ENCODE measurements at places on chromosomes 3 and 15.

GRCh38 chr3:112377568-112378071 is 44.7 kb downstream of the CD200 start:
- DNase-seq = no peak

DNA sequence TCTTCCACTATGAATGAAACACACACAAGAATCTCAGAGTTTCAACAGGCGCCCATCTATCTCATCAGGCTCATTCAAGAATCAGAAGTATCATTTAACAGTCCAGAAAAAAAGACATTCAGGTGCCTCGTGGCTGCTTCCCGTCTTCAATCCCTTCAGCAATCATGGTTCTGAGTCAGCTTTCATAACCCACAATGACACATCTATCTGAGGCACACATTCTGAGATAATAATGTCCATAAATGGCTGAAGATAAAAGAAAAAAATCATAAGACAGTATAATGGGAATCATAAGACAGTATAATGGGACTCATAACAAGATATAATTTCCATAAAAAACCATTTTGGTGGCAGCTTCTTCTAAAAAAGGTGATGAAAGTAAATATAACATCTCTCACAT is 52.4 kb downstream of the TNIK start:
- DNase-seq = no peak

DNA sequence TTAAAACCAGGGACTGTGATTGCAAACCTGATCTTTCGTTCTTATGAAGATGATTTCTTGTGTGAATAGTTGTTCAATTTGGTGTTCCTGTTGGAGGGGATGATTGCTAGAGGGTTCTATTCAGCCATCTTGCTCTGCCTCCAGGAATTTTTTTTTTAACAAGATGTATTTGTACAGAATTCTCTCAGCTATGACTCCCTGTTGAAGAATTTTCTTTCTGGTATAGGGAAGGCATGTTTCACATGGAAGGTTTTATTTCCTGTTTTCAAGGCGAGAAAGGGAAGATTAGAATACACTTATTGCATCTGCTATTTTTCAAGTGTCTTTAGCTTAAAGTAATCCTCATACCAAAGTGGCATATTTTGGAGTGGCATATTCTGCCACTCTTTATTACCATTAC is 5.6 kb upstream of the LRRC34 start:
- DNase-seq = no peak

GRCh38 chr3:72242326-72242725 is 457.4 kb upstream of the PROK2 start:
- DNase-seq = no peak

DNA sequence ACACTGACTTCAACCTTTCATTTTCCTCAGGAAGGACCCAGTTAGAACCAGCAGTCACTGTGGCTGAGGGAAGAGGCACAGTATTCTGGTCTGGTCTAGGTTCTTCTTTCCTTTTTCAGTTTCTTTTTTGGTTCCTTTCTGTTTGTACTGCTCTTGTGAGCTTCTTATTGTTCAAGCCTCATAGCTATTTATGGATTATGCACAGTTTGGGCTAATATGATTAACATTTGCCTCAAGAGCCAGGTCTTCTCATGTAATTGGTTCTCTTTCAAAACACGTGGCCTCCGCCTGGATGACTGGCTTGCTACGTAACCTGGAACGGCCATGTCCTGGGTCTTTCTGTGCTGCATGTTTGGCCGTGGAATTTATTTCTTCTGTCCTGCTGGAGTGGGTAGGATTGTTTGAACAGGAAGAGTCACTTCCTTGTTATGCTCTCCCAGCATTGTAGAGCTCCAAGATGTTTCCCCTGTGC is 43.3 kb downstream of the RBMS3 start:
- no peak for DNase-seq

GRCh38 chr15:99250001-99250400 is 620 bp upstream of the TTC23 start:
- peak; percentile 8 for DNase-seq

GRCh38 chr15:87604857-87605446 is 651.6 kb downstream of the NTRK3 start:
- DNase-seq = no peak

DNA sequence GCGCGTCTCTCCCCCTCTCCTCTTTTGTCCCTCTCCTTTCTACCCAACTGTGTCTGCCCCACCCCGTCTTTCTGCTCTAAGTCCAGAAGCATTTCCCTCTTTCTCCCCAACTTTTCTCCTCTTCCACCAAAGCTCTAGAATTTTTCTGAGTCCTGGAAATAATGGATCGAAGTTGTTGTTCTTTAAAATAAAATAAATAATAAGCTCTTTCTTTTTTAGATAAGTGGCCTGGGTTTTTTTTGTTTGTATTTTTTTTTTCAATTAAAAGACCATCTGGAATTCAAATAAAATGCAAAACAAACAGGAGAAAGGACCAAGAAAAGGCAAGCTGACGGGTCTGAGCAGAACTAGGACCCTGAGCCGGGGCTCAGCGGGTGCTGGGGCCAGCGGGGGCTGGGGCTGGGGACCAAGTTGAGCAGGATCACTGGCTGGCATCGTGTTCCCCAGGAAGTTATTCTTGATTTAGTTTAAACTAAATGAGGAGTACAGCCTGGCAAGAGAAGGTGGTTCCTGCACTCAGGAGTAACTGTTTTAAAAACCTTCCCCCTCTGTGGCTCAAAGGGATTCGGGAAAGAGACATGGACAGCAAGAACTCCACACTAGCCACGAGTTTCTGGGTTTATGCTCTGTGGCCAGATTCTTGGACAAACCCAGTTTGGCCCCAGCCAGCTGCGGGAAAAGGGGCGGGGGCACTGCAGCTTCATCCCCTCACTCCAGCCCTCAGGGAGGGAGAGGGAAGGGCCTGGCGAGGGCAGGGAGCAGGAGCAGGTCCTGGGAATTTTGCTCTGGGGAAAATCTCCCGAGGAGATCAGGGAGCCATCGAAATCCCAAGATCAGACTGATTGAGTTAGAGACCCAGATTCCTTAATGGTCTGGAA is 8.4 kb downstream of the GATA2 start:
- DNase-seq = no peak

DNA sequence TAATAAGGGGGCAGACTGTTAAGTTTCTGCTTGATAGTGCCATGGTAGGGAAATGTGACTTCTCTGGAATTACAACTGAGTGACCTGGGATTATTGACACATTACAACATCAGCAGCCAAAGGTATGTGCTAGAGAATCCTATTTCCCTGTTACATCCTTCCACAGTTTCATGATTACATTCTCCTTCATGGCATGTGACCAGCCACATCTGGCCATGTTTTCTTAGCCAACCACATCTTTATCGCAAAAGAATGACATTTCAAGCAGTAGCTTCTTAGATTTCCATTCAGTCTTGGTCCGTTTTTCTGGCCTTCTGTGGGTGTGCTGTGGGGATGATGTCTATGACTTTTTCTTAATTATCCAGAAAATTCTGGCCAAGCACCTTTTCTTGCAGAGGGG is 45.4 kb upstream of the CTDSPL start:
- no peak for DNase-seq

DNA sequence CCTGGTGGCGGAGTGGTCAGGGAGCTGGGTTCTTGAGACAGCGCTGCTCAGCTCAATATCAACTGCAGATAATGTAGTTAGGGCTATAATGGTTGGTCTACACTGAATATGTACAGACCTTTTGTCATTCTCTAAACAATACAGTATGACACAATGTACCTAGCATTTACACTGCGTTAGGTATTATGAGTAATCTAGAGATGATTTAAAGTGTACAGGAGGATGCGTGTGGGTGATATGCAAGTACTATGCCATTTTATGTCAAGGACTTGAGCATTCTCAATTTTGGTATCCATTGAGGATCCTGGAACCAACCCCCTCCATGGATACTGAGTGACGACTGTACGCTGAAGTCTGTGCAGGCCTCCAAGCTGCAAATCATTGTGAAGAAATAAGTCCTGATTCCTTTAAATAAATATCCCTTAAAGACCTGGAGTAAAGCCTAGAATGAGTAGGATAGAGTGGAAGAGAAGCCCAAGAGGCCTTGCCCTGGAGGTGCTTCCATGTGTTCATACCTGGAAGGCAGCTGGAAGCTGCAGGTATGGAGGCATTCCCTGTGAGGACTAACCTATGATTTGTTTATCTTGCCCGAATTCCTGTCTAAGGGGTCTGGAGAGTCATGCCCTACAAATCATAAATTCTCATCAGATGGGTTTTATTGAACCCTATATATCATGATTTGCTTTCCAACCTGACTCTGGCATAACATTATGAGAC is 15.7 kb upstream of the RTP1 start:
- no peak for DNase-seq

DNA sequence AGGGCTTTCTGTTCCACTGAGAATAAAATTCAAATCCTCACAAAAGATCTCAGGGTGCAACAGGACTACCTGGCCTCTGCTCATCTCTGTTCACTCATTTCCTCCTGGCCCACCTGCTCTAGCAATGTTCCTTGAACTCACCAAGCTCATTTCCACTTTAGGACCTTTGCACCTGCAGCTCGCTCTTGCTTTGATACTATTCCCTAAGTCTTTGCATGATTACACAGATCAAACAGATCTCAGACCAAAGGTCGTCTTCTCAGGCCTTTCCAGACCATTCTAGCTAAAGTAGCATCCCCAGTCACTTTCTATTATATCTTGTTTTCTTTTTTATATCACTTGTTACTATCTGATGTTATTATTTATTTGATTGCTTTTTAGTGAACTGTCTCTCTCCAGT is 54.7 kb downstream of the B3GNT5 start:
- no peak for DNase-seq

GRCh38 chr3:132073771-132074170 is 39.0 kb upstream of the CPNE4 start:
- DNase-seq = no peak

DNA sequence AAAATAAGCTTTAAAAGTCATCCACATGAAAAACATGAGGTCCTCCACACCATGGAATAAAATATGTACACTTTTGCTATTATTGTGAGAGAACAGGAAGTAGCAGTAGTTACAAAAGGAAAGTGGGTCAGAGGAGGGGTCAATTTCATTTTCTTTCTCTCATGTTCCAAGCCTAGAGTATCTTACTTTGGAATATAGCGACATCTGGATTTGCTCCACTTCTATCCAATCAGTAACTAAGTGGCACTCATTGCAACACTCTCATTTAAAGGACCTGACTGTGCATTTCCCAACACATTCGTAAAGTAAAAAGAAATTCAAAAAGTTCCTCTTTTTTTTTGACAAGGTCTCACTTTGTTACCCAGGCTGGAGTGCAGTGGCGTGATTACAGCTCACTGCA is 637.3 kb downstream of the TUSC7 start:
- no peak for DNase-seq

DNA sequence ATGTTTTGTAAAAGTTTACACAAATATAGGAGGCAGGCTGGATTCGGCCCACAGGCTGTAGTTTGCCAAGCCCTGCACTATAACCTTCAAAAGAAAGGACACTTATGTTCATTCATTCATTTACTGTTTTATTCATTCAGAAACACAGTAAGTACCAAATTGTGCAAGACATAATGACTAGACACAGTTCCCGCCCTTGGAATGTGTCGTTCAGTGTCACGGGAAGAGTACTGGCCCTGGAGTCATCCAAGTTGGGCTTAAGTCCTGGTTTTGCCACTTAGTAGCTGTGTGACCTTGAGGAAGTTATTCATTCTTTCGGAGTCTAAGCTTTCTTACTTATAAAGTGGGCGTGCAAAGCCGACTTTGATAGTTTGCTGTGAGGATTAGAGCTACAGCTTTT is 22.0 kb downstream of the COLQ start:
- no peak for DNase-seq

DNA sequence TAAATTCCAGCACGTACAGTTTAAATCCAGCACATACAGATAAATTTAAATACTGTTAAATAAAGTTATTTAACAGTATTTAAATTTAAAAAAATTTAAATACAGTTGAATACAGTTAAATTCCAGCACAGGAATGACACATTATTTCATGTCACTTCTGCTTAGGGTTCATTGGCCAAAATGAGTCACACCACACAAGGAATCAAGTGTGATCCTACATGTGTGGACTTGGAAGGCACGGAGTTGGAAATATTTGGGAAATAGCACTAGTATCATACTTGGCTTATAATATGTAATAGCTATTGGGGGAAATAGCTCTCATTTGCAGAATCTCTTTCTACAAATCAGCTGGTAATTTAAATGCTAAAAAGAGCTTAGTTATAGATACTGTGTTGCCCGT is 10.6 kb downstream of the RAB7A start:
- DNase-seq = no peak

DNA sequence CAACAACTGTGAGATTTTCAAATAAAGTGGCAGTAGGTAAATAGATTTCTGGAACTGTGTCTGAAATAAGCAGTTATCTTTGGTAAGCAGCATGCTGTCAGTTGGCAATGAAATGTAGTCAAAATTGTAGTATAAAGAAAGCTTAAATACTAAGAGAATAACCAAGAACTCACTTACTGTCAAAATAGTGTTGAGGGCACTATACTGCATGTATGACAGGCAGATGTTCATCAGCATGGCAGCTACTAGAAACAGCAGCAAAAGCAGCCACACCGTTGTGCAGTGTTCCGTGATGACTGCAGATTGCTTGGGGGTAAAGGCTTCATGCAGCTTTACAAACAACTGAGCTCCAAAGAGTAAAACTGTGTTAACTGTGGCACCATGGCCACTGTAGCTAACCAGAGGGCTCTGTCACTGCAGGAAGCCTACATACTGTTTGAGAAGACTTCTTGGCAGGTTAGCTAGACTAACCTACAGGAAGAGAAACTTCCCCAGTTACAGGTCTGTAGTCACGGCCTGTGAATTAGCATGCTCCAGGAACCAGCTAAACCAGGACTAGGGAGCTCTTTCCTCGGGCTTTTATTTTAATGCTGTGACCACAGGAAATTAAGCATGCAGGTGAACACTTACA is 459.7 kb downstream of the TBL1XR1 start:
- no peak for DNase-seq

GRCh38 chr3:78494851-78495250 is 1272.9 kb downstream of the ROBO1 start:
- DNase-seq = no peak

DNA sequence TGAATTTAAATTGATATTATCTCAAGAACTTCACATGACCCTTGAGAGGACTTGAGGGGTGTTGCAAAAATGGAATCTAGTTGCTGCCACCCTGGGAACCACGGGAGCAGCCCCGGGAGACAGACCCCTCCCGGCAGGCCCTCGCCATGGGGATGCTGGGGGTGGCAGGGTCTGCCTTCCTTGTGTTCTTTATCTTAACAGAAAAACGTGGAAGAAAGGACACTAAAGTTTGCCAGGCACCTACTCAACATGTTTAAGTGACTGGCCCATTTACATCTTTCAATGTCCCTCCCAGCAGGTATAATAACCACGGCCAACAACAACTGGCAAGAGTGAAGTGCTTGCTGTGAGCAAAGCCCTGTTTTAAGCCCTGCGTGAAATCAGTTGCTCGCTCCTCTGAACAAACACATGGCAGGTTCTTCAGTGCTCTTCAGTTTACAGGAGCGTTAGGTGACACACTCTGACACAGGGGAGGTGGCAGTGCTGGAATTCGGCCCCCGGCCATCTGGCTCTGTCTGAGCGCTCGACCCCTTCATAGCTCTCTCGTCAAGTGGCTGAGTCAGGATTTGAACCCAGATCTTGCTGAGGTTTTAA is 112.5 kb downstream of the ASB7 start:
- DNase-seq = no peak

Data from GF-D8 (cell line).